ENCODE measurements at places on chromosomes 6 and 20.

DNA sequence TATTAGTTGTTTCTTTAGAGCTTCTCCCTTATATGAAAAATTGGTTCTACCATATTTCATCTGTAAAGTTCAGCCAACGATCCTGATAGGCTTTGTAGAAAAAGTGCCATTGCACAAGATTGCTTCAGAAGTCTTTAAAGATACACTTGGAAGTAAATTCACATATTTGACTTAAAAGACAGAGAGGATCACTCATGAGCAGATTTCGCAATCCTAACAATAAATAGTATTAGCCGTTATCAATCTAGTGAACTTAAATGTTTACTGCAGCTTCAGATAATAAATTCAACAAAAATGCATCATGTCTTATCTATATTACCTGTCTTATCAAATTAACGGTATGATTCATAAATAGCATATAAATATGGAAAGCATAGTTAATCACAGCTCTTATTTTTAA is 8.7 kb upstream of the SLC17A4 start:
- DNase-seq = no peak

DNA sequence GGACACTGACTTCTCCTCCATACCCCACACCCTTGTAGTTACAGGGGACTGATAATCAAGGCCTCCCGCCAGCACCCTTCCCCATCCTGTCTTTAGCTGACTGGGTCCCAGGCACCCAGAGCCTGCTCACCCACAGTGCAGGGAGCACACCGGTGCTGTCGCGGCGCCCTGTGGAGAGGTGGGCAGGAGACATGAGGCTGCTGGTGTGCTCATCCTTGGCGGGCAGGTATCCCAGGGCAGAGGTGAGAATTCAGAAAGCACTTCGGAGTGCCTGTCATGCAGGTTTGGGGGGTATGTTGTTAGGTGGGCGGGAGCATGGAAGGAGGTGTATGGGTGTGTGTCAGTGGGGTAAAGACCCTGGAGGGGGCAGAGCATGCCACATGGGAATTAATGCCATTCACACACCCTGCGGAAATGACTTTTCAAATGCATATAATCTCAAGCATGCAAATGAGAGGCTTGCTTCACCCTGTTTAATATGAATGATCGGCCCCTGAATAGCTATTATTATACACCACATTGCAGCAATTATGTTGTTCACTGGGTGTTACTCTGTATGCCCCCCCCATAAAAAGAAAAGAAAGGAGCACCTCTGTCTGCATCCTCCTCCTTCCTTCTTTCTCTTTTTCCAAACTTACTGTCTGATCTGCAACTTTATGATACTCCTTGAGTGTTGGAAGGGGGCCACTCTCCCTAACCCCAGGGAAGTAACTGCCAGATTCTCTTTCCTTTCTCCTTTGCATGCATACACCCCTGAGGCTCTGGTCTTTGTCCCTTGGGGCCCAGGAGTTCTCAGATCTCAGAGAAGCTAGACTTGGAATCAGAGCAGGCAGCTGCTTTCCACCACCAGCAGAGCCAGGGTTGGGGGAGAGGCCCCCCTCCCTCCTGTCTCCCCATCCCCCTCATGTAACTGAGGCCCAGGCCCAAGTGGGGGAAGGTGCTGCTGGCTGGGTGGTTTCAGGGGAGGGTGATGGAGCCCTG is 16.0 kb downstream of the FOXP4 start:
- DNase-seq = no peak

- DNase-seq = no peak
These were observed 11.5 kb upstream of the SRF start for GRCh38 chr6:43159599-43159998.

DNA sequence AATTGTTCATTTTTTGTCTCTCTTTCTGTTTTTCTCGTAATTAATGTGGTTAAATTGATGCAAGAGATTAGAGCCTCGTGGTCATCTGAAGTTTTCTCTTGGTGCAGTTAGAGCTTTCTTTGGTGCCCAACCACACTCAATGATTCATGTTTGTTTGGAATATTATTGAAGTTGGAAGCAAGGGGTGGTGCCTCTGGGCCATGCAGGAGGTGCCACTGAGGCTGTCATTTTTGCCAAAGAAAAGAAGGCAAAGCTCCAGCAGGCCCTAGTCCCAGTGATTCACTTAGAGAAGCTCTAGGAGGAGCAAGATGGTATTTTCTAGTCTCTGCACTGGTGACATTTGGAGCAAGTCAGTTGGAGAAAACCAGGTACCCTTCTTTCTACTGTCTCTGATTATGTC is 144.5 kb upstream of the RALGAPA2 start:
- no peak for DNase-seq

- no peak for DNase-seq
These were observed 14.5 kb upstream of the CYP24A1 start for GRCh38 chr20:54188132-54188849.

GRCh38 chr6:74749211-74750147 is 456.4 kb downstream of the COL12A1 start:
- DNase-seq = no peak

GRCh38 chr6:161921602-161922395 is 647.9 kb upstream of the AGPAT4 start:
- DNase-seq = no peak

- no peak for DNase-seq
These were observed 3.4 kb downstream of the CYB5R4 start for GRCh38 chr6:83862776-83863471.

DNA sequence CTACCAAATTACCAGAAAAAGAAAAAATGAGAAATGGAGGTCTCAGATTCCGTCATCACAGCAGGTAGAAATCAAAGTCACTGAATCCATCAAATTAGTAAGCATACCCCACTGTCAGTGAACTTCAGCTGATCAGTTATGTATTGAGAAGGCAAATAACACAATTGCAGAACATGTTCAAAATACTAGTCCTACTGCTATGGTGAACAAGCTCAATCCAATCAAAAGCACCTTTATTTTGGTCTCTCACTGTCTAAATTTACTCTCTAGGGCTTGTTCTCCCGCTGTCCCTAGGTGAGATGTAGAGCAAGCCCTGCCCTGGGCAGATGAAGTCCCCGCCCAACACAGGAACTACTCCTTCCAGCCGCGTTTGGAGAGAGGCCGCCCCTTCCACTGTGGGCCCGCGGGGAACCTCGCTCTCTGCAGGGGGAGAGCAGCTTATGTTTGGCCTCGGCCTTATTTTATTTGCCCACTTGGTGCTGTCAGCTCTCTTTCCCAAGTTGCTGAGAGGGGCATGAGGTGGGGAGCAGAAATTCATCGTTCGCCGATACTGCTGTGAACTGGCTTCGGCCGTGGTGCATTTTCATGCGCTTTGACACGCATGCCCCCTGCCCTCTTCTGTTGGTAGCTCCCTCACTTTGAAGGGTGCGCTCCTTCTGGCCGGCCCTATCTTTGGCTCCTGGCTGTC is 14.3 kb upstream of the MAP1LC3A start:
- DNase-seq = no peak

DNA sequence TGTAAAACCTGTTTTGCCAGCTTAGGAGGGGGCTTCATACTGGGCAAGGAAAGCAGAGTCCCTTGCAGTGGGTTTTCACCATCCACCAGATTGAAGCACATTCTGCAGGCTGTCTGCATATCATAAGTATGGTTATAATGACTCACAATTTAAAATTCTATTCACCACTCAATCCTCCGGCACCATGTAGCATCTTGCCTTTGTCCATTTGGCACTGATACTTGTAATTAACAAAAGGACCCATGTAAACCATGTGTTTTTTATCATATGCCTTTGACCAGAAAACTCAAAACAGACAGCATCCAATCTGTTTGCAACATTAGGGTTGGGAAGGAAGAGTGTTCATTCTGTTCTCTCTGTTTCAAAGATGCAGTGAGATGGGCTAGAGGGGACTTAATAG is 3.0 kb downstream of the CD83 start:
- no peak for DNase-seq

GRCh38 chr20:59157961-59158541 is 5.6 kb upstream of the ZNF831 start:
- no peak for DNase-seq

GRCh38 chr6:88301256-88301655 is 135.1 kb upstream of the CNR1 start:
- DNase-seq = no peak

GRCh38 chr6:18327626-18328025 is 59.5 kb upstream of the RNF144B start:
- DNase-seq = no peak

DNA sequence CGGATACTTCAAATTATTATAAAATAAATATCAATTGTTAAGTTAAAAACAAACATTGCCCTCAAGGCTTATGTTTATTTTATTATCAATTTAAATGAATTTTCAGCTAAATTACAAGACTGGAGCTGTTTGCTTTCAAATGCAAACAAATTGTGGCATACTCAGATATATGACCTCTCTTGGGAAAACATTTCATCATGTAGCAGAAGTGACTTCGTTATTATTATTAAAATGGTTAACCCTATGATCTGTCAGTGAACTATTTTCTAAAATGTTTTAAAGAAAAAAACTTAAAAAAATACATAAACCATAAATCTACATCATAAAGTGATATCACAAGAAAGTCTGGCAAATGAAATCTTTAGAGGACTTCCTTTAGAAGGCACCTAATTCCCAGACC is 72.5 kb downstream of the MAN1A1 start:
- no peak for DNase-seq

DNA sequence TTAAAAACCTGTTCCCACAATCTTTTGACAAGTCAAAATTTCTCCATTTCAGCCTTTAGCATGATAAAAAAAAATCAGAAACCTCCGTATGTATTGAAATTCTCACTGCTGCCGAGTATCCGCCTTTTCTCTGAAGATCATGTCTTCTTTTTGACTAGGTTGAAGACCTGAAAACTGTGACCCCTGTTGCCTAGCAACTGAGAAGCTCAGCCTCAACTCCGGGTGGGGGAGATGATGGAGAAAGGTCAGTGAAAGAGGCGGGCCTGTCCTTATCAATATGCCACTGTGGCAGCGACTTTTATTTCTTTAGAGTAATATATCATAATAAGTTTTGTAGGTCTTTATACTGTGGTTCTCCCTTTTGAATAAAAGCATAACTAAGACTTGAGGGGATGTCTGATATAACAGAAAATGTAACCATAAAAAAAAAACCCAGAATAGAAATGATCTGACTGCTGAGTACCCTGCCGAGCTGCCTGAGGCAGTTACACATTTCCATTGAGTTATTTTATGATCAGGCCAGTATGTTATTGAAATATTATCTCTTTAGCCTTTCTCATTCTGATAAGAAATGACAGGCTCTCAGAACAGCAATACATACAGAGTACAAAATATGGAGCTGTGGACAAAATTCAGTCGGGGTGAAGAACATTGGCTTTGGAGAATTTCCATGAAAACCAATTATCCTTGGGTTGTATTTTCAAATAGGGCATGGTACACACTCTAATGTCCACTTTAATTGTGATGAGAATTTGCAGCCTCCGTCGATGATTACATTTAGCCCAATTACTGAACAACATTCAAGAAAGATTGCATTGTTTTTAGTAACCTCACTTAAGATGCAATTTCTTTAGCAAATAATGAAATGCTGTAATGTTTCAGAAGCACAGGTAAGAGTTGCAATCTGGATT is 136.7 kb upstream of the EEF1E1 start:
- no peak for DNase-seq

GRCh38 chr6:108737594-108738546 is 110.4 kb upstream of the ARMC2 start:
- no peak for DNase-seq

GRCh38 chr6:22596011-22596410 is 26.6 kb downstream of the HDGFL1 start:
- DNase-seq = no peak

GRCh38 chr6:37182736-37183590 is 13.0 kb downstream of the PIM1 start:
- DNase-seq = peak; percentile 46

DNA sequence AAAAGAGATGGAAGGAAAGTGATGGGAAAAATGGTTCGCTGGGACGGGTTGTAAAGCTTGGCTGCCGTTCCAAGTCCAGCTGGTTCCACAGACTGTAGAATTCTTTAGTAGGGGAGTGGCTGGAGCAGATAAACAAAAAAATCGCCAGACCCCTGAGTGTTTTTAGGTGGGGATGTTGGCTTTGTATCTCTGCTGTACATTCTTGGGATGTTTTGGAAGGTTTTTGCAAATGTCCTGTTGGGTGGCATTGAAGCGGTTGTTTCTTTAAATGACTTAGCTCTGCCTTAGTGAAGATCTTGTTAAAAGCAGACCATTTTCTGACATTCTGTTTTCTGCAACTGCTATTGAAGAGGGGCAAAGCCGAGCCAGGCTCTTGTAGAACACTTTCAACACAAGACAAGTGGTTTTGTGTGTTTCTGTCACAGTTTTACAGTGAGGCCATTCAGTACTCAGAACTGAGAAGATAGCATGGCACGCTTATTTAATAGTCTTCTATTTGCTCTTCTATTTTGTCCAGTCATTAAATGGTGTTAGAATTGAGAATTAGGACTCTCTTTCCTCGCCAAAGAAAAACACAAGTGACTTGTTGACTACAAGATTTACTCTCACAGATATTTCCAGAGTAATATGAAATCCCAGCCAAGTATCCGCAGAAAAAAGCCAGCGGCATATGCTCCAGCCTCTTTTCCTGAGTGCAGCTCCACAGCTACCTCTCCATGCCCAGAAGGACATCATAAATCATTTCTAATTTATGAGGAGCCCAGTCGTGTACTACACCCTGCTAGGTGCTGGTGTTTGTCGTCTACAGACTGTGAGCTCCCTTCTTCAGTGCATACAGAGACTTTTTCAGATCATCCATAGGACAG is 65.8 kb downstream of the PHACTR2 start:
- no peak for DNase-seq

DNA sequence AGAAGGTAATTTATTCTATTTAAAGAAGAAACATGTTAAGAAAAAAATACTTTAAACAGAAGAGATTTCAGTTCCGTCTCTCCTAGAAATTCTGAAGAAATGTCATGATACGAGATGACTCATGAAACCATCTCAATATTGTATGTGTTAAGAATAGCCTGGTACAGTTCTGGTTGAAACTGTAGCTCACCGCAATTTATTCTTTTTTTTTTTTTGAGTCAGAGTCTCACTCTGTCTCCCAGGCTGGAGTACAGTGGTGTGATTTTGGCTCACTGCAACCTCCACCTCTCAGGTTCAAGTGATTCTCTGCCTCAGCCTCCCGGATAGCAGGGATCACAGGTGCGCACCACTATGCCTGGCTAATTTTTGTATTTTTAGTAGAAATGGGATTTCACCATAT is 103.3 kb downstream of the ARHGAP18 start:
- no peak for DNase-seq

DNA sequence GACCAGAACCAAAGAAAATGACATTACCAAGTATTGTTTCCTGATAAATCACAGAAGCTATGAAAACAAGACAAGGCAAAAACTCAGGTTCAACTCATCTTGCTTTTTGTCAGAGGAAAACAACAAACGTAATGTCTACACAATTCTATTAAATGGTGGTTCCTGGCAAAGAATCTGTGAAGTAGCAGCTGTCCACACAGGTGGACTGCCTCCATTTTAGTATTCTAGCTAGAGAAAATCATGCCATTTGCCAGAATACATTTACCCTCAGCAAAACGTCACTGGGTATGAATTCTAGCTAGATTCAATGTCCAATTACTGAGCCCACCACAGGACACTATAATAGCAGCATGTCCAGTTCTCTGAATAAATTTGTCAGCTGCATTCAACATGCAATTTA is 125.4 kb downstream of the ADGRB3 start:
- DNase-seq = no peak

Data from activated T-helper 1 cell treated with anti-CD3 and anti-CD28 coated beads, Interleukin-2, amount 50 U/mL, for 16 hours (primary cell).